ENCODE measurements at places on chromosomes 5 and 9.
A peak's percentile ranks its signal among the peaks of the same experiment; 100 is the strongest.

DNA sequence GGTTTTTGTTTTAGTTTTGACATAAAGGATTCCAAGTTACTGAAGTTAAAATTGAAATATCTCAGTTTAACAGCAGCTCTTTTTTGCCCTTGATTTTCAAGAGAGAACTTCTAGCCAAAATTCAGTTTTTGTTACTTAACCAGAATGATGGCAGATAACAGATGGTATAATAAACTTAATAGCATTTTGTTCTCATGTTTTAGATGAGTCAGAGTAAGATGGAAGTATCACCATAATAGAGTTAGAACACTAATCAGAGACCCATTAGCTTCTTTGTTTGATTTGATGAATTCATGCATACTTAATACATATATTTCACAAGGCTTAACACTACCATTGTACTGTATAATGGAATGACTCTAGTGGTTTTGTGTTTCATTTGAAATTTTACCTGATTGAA lies 11.9 kb downstream of the ZCCHC9 start:
- no peak for DNase-seq

DNA sequence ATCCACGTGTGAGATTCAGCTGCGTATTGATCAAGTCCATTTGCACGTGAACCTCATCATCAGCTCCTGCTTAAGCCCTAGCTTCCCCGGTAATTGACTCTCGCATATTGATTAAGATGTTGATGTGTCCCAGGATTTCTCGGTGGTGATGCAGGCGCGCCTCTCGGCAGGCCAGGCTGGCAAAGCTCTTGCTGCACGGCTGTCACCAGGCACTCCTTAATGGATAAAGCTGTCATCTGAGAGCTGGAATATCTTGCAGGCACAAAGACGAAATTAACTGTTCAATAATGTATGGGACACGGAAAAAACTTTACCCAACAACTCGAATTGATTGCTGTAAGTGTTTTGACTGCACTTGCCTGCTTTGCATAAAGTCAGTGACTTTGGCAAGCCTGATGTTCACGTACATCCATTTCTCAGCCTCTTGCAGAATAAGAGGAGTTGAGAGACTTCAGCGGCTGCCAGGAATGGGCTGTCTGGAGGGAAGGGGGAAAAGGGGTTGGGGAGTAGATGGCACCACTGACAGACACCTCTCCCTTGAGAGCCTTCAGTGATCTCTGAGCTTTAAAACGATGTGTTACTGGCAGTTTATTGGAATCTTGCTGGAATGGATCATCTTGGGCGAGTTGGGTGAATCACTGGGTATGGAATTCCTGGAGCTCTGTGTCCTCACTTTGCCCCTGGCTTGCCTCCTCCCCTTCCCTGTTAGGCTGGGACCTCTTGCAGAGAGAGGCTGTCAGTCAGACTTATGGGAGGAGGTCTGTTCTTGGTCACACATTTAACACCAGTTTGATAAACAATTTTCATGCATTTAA lies 650.3 kb downstream of the CCDC171 start:
- DNase-seq: no peak

DNA sequence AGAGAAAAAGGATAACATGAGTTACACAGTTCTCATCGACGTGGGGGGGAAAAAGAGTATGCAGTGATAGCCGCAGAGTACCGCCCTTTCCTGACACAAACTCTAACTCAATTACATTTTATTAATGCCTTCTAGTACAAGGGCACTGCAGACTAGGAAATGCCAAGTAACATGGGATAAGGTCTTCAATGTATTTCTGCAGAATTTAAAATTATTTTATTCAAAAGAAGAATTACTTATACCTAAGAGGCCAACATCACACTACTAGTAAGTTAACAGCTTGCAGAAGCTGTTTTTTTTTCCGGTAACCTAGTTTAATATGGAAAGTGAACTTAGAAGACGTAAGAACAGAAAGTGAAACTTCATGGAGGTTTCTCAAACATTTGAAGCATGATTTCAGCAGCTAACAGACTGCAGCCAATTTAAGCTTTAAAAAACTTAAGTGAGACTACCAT lies 3.9 kb downstream of the SETX start:
- no peak for DNase-seq

DNA sequence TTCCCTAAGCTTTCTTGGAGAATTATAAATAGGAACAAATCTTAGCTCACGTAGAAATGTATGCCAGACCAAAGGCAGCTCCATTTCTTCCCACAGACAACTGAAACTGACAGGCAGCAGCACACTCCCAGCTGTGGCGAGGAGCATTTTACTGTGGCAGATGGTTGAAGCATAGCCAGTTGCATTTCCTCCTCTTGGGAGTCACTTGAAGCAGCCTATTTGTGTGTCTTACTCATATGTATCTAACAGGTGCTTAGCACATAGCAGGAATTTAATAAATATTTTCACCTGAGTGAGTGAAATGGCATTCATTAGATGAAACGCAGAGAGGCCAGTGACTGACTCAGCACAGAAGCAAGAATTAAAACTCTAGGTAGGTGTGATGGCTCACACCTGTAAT lies 12.3 kb upstream of the MTMR12 start:
- no peak for DNase-seq

DNA sequence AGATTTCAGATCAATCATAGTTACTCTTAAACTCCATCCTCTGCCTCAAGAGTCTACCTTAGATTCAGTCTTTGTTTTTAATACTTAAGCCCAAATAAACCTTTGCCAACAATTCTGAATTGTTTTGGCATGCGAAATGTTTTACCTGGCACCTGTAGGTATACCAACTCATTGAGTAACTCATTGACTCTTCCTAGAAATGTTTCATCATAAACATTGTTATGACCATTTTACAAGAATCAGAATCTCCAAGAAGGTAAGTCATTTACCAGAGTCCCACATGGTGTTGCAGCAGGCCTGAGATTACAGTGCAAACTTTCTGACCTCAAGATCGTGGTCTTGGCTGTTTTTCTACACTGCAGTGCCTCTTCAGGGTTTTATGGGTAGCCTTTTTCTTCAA lies 750.4 kb downstream of the BRINP1 start:
- DNase-seq: no peak

- DNase-seq: no peak
Measured at GRCh38 chr5:10567121-10567591, 3.3 kb downstream of the ANKRD33B start.

GRCh38 chr5:171311322-171312077 lies 2.5 kb downstream of the TLX3 start:
- no peak for DNase-seq

DNA sequence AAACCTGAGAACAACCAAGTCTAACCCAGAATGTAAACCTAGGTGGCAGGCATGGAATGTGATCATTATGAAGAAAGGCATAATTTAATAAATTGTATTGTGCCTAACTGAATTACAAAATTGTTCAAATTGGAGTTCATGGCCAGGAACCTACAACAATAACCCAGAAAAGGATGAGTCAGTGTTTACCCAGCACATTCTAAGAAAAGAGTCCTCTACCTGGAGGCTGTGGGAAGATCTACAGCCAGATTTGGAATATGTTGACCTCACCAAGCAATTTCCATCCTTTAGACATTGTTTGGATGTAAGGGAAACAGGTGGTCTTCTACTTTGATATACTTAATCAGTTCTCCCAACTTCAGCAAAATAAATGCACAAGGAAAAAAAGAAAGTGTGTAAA lies 152.2 kb downstream of the TMEM161B start:
- DNase-seq: no peak

DNA sequence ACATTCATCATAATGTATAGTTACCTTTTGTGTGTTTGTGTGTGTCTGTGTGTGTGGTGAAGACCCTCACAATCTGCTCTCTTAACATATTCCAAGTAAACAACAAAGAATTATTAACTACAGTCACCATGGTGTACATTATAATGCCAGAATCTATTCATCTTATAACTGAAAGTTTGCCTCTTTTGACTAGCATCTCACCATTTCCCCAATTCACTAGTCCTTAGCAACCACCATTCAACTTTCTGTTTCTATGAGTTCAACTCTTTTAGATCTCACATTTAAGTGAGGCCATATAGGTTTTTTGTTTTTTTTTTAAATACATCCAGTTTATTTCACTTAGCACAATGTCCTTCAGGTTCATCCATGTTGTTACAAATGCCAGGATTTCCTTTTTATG lies 83.6 kb downstream of the SMC2 start:
- DNase-seq: no peak

DNA sequence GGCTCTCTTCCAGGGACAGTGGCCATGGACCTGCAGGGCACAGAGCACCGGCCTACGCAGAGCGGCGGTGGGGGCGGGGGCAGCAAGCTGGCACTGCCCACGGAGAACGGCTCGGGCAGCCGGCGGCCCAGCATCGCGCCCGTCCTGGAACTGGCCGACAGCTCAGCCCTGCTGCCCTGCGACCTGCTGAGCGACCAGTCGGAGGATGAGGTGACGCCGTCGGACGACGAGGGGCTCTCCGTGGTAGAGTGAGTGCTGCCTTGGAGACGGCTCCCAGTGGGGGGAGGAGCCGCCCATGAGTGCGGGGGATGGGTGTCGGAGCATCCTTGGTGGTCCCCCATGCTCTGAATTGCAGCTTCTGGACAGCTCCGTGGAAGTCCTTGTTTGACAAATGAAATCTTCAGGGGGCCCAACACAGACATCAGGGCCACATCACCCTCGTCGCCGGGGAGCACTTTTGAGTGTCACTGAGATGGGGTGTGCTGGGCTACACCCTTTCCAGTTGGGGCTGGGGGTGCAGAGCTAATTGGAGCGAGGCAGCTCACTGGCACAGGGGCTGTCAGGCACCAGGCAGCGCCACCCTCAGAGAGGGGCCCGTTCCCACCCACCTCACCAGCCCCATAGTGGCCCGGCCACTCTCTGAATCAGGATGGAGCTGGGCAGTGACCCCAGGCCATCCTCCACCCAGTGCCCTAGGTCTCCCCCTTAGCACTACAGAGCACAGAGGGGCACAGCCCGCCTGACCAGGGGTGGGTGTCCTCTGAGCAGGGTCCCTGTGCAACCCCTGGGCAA lies 70.9 kb downstream of the KCNT1 start:
- no peak for DNase-seq

GRCh38 chr9:22033012-22033630 lies 24.0 kb upstream of the CDKN2B start:
- no peak for DNase-seq

- no peak for DNase-seq
Measured at GRCh38 chr9:115593587-115594091, 475.7 kb upstream of the TNC start.

GRCh38 chr5:173245319-173246134 lies 10.5 kb upstream of the NKX2-5 start:
- no peak for DNase-seq

GRCh38 chr9:79201636-79202035 lies 370.1 kb upstream of the TLE4 start:
- DNase-seq: no peak

DNA sequence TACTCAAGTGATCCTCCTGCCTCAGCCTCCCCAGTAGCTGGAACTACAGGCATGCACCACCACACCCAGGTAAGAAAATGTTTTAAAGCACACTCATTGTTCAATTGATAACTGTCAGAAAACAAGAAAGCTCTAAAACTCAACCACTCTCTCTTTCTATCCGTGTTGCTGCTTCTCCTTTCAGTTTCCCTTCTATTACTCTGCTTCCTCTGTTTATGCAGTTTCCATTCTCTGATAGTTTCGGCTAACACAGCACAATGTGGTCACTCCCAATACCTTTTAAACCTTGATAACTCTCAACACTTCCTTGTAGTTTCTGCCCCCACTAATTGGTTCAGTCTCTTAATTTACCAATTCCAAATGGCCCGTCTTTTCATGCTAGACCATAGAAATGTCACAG lies 59.2 kb upstream of the NR4A3 start:
- no peak for DNase-seq

DNA sequence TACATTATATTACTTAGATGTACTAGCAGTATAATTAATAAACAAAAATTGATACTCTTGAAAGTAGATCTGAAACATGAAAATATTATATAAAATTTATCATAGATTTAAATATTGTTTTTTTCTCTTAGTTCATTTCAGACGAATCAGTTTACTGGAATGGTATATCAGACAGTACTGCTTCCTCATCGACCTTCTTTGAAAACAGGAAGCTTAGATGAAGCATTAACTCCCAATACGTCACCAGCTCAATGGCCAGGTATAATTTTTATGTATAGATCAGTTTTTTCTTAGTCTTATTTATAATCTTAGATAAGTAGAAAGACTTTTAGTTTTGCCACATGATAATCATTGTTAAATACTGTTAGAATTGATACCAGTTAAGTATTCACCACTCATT lies 106.3 kb downstream of the DMXL1 start:
- DNase-seq: no peak

DNA sequence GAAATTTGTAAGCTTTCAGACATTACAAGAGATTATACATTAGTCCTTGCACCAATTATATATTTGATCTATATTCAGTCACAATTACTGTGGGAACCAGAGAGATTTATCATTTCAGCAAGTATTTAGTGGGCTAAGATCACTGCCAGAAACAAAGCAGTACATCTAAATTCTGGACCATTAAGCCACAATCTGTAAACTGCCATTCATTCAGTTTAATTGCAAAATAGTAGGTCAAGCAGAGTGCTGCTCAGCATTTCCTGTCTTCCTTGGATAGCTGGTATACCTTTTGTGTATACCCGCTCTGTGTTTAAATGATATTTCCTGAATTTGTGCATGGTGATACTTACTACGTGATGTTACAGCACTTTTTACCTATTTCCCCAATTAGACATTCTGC lies 42.6 kb downstream of the CDH10 start:
- no peak for DNase-seq

DNA sequence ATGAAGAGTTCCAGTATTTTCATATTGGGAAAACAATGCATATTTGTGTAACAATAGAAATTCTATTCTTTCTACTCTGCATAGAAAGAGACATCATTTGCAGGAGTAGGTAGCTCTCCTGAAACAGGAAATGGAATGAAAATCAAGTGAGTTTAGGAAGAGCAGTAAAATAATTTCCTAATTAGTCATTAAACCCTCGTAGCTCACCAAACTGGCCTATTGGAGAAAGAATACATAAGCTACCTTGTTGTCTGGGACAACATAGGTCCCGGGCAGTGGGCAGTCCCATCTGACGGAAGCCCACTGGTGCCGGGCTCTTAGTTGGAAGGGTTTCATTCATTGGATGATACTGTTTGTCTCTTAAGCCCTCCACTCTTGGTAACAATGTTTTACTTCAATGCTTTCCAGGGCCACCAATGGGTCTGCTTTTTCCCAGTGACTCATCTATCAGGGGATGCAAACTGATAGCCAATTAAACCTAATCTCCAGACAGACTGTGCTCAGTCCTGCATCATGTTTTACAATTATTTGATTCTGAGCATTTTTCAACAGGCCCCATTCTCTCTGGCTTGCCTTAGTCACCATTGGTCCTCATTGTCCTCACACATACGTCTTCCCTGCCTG lies 46.5 kb downstream of the GNA14 start:
- no peak for DNase-seq

- DNase-seq: peak; percentile 95
Measured at GRCh38 chr9:127224883-127225739, 39.5 kb upstream of the GARNL3 start.

GRCh38 chr5:50420343-50420935 lies 20.6 kb downstream of the EMB start:
- DNase-seq: no peak

GRCh38 chr9:33781736-33782135 lies 13.6 kb upstream of the PRSS3 start:
- DNase-seq: no peak

All from stimulated activated CD4-positive, alpha-beta T cell treated with anti-CD3 and anti-CD28 coated beads, Interleukin-12 subunit alpha, Interleukin-12 subunit beta, amount 100 ng/mL, for 4 hours (primary cell).